ENCODE measurements at places on chromosomes 1 and 21. TPM values are rescaled to one million over a fixed set of nuclear protein-coding genes. Genes with fewer than 3 reads are reported as not detected.

- peak; percentile 56 for DNase-seq
- H3K27ac ChIP-seq, result no peak overlapping the region
- H3K4me3 ChIP-seq, result no peak overlapping the region
- peaks cover 4% of the 10 kb centered on the region for H3K4me1 ChIP-seq
Measured at GRCh38 chr21:43206231-43207042, 37.6 kb downstream of the CRYAA start.

- H3K27ac ChIP-seq, result no peak overlapping the region
- H3K4me3 ChIP-seq, result no peak overlapping the region
- DNase-seq, result no peak
- peaks cover 3% of the 10 kb centered on the region for H3K4me1 ChIP-seq
- H3K27me3 ChIP-seq, result peaks cover 3% of the 10 kb centered on the region
Measured at GRCh38 chr1:111908011-111908621, 81.4 kb downstream of the KCND3 start.

DNA sequence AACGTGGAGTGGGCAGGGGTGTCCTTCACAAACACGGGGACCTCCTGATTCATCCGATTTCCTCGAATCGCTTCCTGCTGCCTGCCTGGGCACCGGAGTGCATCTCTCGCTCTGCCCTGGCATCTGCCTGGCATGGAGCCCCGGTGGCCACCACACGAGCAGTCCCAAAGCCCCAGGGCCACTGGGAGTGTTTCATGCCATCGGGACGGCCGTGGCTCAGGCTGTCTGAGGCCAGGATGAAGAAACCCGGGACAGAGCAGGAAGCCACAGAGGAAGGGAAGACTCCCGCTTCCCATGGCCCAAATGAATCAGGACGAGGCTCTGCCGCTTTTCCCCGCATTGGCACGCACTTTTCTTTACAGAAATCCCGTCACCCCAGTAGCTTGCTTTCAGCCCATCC lies 32.4 kb downstream of the MEGF6 start:
- DNase-seq, result no peak
- no peaks in the 10 kb centered on the region for H3K27me3 ChIP-seq
- no peak overlapping the region for H3K27ac ChIP-seq
- H3K4me1 ChIP-seq, result peaks cover 6% of the 10 kb centered on the region
- no peak overlapping the region for H3K4me3 ChIP-seq
- H3K36me3 ChIP-seq, result peaks cover 3% of the 10 kb centered on the region

DNA sequence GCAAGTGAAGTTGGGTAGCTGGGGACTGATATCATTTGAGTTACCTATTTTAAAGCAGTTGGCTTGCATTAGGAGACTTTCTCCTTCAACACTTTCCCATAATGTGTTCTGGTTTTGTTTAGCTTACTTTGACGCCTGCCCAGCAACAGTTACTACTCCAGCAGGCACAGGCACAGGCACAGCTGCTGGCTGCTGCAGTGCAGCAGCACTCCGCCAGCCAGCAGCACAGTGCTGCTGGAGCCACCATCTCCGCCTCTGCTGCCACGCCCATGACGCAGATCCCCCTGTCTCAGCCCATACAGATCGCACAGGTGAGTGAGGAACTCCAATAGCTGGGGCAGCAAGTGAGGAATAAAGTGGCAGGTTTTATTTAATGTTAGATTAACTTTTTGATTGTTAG lies 144.3 kb downstream of the CD247 start:
- no peak for DNase-seq
- no peak overlapping the region for H3K4me3 ChIP-seq
- H3K36me3 ChIP-seq, result peaks cover 34% of the 10 kb centered on the region
- no peaks in the 10 kb centered on the region for H3K4me1 ChIP-seq
- no peak overlapping the region for H3K27ac ChIP-seq
- H3K27me3 ChIP-seq, result no peaks in the 10 kb centered on the region

DNA sequence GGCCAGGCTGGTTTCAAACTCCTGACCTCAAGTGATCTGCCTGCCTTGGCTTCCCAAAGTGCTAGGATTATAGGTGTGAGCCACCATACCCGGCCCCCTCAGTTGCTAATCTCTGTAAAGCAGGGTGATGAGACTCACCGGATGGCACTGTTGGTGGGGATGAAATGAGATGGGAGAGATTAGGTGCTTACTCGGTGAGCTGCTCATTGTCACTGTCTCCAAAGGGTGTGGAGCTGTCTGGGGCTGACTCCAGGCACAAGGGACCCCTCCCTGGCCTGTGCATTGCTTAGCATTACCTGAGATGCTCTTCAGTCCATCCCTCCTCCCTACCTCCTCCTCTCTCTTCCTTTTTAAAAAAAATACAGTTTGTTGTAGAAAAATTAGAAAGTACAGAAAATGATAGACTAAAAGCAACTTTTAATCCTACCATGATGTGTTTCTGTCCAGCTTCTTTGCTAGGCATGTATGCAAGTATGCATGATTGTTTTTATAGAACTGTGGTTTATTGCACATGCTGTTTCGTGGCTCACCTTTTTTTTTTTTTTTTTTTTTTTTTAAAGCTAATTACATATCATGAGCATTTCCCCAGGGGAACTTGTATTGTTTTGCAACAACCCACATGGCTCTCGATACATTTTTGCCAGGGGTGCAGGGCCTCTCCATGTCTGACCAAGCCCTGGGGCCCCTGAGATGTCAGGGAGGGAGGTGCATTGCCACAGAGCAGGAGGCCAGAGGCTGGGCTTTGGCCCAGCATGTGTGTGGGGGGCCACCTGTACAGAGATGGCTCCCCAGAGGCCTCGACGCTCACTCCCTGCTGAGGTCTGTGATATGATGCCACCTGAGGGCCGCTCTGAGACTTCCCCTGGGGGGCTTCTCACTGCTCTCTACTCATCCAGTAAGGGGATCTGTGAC lies 55.4 kb downstream of the ARHGEF10L start:
- H3K27ac ChIP-seq, result no peak overlapping the region
- peaks cover 1% of the 10 kb centered on the region for H3K36me3 ChIP-seq
- H3K4me3 ChIP-seq, result no peak overlapping the region
- DNase-seq, result no peak

DNA sequence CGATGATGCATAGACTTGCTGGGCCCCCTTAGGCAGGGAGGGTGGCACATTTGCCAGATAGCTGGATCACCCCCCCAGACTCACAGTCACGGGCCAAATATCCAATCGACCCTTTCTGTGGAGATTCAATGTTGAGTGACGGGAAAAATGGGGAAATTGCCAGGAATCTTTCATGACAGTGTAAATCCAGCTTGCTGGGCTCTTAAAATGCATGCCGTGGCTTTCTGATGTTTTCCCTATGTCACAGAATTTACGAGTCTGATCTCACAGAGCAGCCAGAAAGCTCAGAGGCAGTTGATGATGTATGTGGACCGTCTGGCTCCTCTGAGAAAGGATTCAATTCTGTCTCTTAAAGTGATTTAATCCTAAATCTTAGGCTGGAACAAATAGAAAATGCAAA lies 150.1 kb upstream of the ZNF644 start:
- no peak overlapping the region for H3K4me3 ChIP-seq
- DNase-seq, result peak; percentile 44

DNA sequence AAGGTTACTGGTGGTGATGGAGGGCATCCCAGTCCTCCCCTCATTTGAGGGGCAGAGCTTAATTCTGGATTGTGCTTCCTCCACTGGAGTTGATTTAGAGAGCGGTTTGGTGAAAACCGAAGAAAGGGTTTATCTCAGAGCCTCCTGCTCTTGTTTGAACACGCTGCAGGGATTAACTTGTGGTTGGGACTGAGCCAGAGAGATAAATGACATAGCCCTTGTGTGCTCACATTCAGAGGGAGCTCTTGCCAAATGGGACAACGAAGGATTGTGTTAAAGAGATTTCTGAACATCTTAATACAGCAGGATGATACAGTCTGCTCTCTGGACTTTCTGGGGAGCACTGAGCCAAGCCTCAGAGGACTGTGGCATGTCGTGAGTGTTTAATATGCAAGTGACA lies 308.2 kb downstream of the DISC1 start:
- no peaks in the 10 kb centered on the region for H3K27me3 ChIP-seq
- H3K4me1 ChIP-seq, result peaks cover 17% of the 10 kb centered on the region
- no peak overlapping the region for H3K27ac ChIP-seq
- no peaks in the 10 kb centered on the region for H3K36me3 ChIP-seq
- H3K4me3 ChIP-seq, result no peak overlapping the region

GRCh38 chr1:79264285-79264684 lies 257.8 kb upstream of the ADGRL4 start:
- no peak overlapping the region for H3K27ac ChIP-seq
- DNase-seq, result no peak
- H3K36me3 ChIP-seq, result no peaks in the 10 kb centered on the region
- H3K27me3 ChIP-seq, result no peaks in the 10 kb centered on the region
- H3K4me1 ChIP-seq, result peaks cover 16% of the 10 kb centered on the region
- no peak overlapping the region for H3K4me3 ChIP-seq

GRCh38 chr1:209601809-209602657 lies 18.5 kb downstream of the CAMK1G start:
- DNase-seq, result no peak
- peaks cover 54% of the 10 kb centered on the region for H3K27me3 ChIP-seq
- no peak overlapping the region for H3K27ac ChIP-seq
- no peak overlapping the region for H3K4me3 ChIP-seq
- no peaks in the 10 kb centered on the region for H3K36me3 ChIP-seq

The COL16A1 gene
- 90.7 TPM for total RNA-seq

The OLFML2B gene
- total RNA-seq, result 66.7 TPM

DNA sequence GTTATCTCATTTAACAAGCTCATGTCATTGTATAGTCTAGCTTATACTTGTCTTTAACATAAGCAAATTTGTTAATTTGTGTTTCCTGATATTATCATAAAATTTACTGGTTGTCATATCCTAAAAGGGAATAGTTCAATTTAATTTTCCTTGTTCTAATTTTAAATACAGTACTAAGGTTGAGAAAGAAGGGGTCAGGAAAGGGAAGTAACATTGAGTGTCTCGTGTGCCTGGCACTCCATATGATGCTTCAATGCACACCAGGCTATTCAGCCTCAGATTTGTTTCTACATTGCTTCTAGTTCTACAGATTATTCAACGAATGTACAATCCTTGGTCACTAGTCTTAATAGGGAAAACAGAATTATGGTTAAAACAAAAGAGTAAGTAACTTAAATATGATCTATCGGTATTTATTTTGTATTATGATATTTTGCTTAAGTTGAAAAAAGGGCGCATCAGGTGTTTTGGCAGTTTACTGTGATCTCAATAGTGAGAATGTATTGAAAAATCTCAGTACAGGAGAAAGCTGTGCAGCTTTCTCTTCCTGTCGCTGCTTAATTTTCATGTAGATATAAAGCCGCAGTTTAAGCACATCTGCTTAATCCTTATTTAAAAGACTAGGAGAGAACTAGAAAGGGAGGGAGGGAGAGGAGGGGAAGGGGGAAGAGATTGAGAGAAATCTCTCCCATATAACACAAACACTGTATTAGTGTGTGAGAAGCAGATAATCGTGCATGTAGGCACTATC lies 13.0 kb downstream of the PTPRC start:
- H3K4me1 ChIP-seq, result peaks cover 10% of the 10 kb centered on the region
- no peaks in the 10 kb centered on the region for H3K27me3 ChIP-seq
- no peak overlapping the region for H3K4me3 ChIP-seq
- H3K36me3 ChIP-seq, result no peaks in the 10 kb centered on the region
- H3K27ac ChIP-seq, result no peak overlapping the region

The GBP6 gene
- total RNA-seq, result not detected
